ENCODE measurements at places on chromosomes 2 and 18. TPM values are rescaled to one million over a fixed set of nuclear protein-coding genes. Genes with fewer than 3 reads are reported as not detected.

DNA sequence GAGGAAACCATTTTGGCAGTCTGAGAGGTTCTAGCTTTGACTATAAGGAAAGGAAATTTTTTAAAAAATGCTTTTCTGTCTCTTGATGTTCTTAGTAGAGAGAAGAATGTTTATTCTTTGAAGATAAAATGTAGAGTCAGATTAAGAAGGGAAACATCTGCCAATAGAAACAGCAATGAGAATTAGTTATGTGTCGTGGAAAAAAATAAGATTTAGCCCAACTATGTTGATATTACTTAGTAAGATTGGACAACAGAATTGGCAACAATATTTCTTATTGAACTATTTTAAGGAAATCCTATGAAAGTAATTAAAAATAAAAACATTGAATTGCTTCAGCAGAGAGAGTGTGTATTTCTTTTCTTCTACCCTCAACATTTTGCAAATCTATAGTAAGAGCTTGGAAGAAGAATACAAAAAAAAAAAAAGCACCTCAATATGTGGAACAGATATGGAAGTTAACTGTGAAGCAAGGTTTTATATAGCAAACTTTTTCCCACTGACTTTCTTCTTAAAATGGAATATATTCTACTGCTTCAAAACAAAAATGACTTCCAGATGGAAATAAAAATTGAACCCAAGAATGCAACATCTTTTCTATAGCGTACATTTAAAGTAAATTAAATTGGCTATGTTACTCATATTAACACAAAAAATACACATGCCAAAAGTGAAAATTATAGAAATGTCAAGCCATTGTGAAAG, 177.9 kb downstream of the FAM124B start:
- H3K27me3 ChIP-seq = no peaks in the 10 kb centered on the region
- H3K4me1 ChIP-seq = no peaks in the 10 kb centered on the region
- DNase-seq = no peak

GRCh38 chr18:76982841-76983583, 149.6 kb downstream of the MBP start:
- DNase-seq = peak; percentile 92
- no peaks in the 10 kb centered on the region for H3K4me1 ChIP-seq

The CNGA3 gene
- total RNA-seq = not detected

The NFU1 gene
- total RNA-seq = 18.0 TPM

The CDH20 gene
- 1.9 TPM for total RNA-seq

The SERPINB4 gene
- not detected for total RNA-seq

GRCh38 chr18:1229634-1230033, 325.0 kb downstream of the ADCYAP1 start:
- no peak overlapping the region for H3K27ac ChIP-seq
- H3K27me3 ChIP-seq = no peaks in the 10 kb centered on the region
- DNase-seq = no peak
- H3K4me1 ChIP-seq = no peaks in the 10 kb centered on the region

DNA sequence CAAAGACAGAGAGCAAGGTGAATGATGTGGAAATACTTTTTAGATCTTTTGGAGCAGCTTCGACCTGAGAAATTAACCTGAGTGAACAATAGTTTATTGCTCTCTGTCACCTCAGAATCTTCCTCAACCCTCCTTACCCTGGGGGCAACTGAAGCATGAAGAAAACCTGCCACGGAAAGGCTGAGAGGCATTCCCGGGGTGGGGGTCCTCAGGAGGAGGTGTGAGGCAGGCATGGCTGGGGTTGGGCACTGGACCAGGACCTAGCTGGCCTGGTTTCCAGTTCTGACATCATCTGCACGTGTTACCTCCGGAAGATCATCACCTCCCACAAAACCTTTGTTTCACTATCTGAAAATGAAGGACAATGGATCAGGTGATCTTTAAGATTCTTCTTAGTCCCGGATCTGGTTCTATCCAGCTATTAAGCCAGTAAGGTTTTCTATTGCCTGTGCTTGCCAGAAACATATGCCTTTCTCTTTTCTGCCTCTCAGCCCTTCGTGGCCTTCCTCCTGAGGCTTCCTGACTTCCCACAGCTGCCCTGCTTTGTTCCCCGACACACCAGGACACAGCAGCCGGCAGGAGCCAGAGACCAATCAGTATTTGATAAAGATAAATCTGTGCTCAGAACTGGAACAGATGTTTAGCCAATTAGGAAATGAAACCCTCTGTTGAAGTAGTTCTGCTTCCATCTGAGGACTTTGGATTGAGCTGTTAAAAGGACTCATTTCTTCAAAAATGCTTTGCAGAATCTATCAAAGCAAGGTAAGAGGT, 232.5 kb downstream of the TDRD15 start:
- peaks cover 10% of the 10 kb centered on the region for H3K4me1 ChIP-seq
- DNase-seq = no peak
- no peaks in the 10 kb centered on the region for H3K36me3 ChIP-seq
- H3K27me3 ChIP-seq = no peaks in the 10 kb centered on the region
- H3K4me3 ChIP-seq = no peak overlapping the region

The KLHL29 gene
- 30.8 TPM for total RNA-seq

- H3K27ac ChIP-seq = peak overlapping the region; percentile 99
- DNase-seq = no peak
- H3K36me3 ChIP-seq = no peaks in the 10 kb centered on the region
- no peaks in the 10 kb centered on the region for H3K27me3 ChIP-seq
- peak overlapping the region; percentile 96 for H3K4me3 ChIP-seq
Measured at GRCh38 chr2:173076581-173077345, 1.1 kb downstream of the MAP3K20 start.

DNA sequence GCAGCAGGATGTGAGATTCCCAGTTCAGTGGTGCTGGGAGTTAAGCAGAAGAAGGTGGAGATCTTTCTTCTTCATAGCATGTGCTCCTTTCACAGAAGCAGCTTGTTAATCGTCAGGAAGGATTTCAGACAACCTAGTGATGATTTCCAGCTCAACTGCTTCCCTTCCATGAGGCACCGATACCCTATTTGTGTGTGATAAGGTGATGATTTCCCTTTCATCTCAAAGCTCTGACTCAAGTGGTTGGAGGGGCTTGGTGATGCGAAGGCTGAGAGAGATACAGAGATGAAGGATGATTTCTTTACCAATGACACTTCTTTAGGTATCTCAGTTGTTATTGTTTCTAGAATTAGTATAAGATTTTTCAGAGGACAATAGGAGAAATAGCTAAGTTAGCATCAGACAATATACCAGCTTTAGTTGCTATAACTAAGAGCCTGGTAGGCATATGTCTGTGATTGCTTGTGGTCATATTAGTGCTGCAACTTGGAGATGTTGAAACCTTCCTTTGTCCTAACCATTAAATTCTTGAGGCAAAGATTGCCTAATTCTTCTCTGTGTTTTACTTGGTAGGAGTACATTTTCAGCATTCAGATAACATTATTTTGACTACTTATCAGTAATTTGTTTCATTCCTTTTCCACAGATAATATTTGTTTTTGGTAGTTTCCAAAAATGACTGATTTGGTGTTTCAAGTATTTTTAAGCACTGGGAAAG, 111.3 kb downstream of the PLCL1 start:
- no peak overlapping the region for H3K27ac ChIP-seq
- peaks cover 11% of the 10 kb centered on the region for H3K4me1 ChIP-seq
- no peak overlapping the region for H3K4me3 ChIP-seq
- H3K27me3 ChIP-seq = no peaks in the 10 kb centered on the region
- no peak for DNase-seq

- no peak for DNase-seq
- no peak overlapping the region for H3K27ac ChIP-seq
- no peaks in the 10 kb centered on the region for H3K36me3 ChIP-seq
- no peaks in the 10 kb centered on the region for H3K27me3 ChIP-seq
- no peak overlapping the region for H3K4me3 ChIP-seq
Measured at GRCh38 chr18:57895182-57895581, 92.1 kb upstream of the ATP8B1 start.

- H3K27ac ChIP-seq = no peak overlapping the region
- no peaks in the 10 kb centered on the region for H3K27me3 ChIP-seq
- H3K4me1 ChIP-seq = no peaks in the 10 kb centered on the region
- H3K36me3 ChIP-seq = peaks cover 14% of the 10 kb centered on the region
Measured at GRCh38 chr2:210112871-210113270, 58.3 kb downstream of the KANSL1L start.

DNA sequence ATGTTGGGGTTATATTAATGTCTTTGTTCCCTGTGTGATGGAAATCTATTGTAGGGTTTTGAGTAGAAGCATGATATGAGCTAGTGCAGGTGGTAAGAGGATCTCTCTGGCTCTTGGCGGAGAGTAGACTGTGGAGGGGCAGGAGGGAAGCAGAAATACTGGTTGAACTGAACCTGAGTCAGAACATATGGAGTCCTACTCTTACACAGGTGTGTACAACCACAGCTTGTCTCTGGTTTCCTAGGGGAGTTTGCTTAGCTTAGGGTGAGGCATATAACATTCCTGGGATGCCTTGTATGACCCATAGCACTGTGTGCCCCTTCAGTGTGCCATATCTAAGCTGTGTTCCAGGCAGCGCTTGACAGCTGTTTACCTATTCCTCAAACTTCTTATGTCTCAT, 97.3 kb upstream of the GCFC2 start:
- H3K4me1 ChIP-seq = no peaks in the 10 kb centered on the region
- no peak overlapping the region for H3K27ac ChIP-seq
- no peaks in the 10 kb centered on the region for H3K36me3 ChIP-seq

GRCh38 chr2:222731201-222731621, 59.8 kb downstream of the MOGAT1 start:
- H3K27me3 ChIP-seq = no peaks in the 10 kb centered on the region
- no peak overlapping the region for H3K4me3 ChIP-seq
- no peaks in the 10 kb centered on the region for H3K36me3 ChIP-seq
- no peak overlapping the region for H3K27ac ChIP-seq
- H3K4me1 ChIP-seq = peaks cover 6% of the 10 kb centered on the region

The PREB gene
- 55.3 TPM for total RNA-seq

- no peaks in the 10 kb centered on the region for H3K27me3 ChIP-seq
- no peaks in the 10 kb centered on the region for H3K36me3 ChIP-seq
- H3K4me3 ChIP-seq = no peak overlapping the region
Measured at GRCh38 chr2:134360745-134361487, 107.0 kb downstream of the MGAT5 start.

DNA sequence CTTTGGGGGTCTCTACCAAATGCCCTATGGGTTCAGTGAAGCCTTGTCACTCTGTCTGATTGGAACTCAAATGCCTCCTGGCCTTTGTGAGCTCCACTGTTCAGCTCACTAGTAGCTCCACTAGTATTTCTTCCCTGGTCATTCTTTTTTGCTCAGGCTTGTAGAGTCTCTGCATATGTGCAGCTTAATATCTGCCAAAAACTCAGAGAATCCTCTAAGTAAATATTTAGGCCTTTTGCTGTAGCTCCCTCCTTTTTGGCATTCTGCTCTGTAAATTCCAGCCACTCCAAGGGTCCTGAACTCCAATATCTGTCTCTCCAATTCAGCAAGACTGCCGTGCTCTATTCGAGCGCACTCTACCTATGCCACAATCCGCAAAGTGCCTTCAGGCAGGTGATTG, 146.5 kb downstream of the MAIP1 start:
- H3K27ac ChIP-seq = no peak overlapping the region
- no peaks in the 10 kb centered on the region for H3K4me1 ChIP-seq
- H3K4me3 ChIP-seq = no peak overlapping the region
- H3K36me3 ChIP-seq = no peaks in the 10 kb centered on the region
- no peaks in the 10 kb centered on the region for H3K27me3 ChIP-seq
- DNase-seq = no peak

DNA sequence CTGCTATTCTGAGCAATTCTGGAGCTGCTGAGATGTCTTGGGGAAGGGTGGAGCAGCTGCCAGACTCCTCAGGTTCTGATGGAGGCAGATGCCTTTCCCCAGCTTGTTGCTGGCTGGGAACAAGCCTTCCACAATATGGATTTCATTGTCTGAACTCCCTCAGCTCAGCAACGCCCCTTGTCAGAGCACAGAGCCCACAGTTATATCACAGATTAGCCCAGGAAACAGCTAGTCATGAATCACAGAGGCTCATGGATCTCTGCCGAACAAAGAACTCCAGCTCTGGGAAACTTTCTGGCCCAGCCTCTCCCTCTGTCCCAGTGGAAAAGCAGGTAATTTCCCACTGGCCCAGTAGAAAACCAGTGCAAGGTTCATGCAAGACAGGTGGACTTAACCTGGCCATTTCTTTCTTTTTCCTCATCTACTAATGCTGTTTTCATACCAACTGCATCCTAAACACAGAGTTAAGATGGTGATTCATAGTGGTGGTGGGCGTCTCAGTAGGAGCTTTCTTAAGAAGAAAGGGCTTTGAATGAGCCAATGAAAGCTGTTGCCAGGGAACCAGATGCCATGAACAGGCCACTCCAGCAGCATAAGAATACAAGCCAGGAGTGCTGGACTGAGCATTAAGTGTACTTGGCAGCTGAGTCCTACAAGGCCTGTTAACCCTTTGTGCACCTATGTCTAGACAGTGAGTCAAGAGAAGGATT, 8.7 kb upstream of the KIAA2012 start:
- H3K27ac ChIP-seq = peak overlapping the region; percentile 31
- peaks cover 5% of the 10 kb centered on the region for H3K4me1 ChIP-seq
- H3K4me3 ChIP-seq = no peak overlapping the region
- no peaks in the 10 kb centered on the region for H3K27me3 ChIP-seq

The MEP1B gene
- total RNA-seq = not detected

The SLC40A1 gene
- 17.2 TPM for total RNA-seq

The EFEMP1 gene
- 145 TPM for total RNA-seq

The LMAN1 gene
- total RNA-seq = 39.8 TPM

The MLPH gene
- total RNA-seq = 41.1 TPM
